ENCODE measurements at places on chromosomes 12 and 14. TPM values are rescaled to one million over a fixed set of nuclear protein-coding genes. Genes with fewer than 3 reads are reported as not detected.

The RAD9B gene
- 0.94 TPM for total RNA-seq

The ZFHX2 gene
- 1.2 TPM for total RNA-seq

The KLHDC1 gene
- total RNA-seq, result 15.9 TPM

The TROAP gene
- total RNA-seq, result 1.2 TPM

The KRT79 gene
- total RNA-seq, result not detected

The CPNE6 gene
- total RNA-seq, result 10.8 TPM

The FSCB gene
- not detected for total RNA-seq

The NAA25 gene
- total RNA-seq, result 37.6 TPM

The KERA gene
- 3.0 TPM for total RNA-seq

The ZDHHC22 gene
- total RNA-seq, result 12.0 TPM

The SLC38A4 gene
- 0.94 TPM for total RNA-seq

The TAS2R50 gene
- total RNA-seq, result 12.6 TPM

The TTLL5 gene
- total RNA-seq, result 36.7 TPM

The STAC3 gene
- total RNA-seq, result 0.94 TPM

The RD3L gene
- not detected for total RNA-seq

The GLT1D1 gene
- 8.9 TPM for total RNA-seq

The NR1H4 gene
- not detected for total RNA-seq

The BEGAIN gene
- total RNA-seq, result 8.1 TPM

The SERPINA5 gene
- 0.16 TPM for total RNA-seq

The PRH1 gene
- total RNA-seq, result 95.9 TPM

The KIF26A gene
- 13.1 TPM for total RNA-seq

The ASCL1 gene
- total RNA-seq, result 21.1 TPM

The KRT81 gene
- not detected for total RNA-seq

The ZNF891 gene
- 9.7 TPM for total RNA-seq

The CLEC1A gene
- 0.62 TPM for total RNA-seq

The CLEC2B gene
- 2.7 TPM for total RNA-seq

The SAMD15 gene
- total RNA-seq, result 8.1 TPM

The TAS2R7 gene
- 1.1 TPM for total RNA-seq

The SELPLG gene
- total RNA-seq, result 2.0 TPM

The SENP1 gene
- 33.5 TPM for total RNA-seq

The SERPINA12 gene
- not detected for total RNA-seq

The B4GALNT3 gene
- total RNA-seq, result 2.2 TPM

The ASIC1 gene
- total RNA-seq, result 16.2 TPM

The GPR65 gene
- 0.47 TPM for total RNA-seq

The HCAR2 gene
- total RNA-seq, result not detected

The GOLGA3 gene
- 59.3 TPM for total RNA-seq

The OR4K1 gene
- not detected for total RNA-seq

The GSC gene
- total RNA-seq, result not detected

The ACYP1 gene
- total RNA-seq, result 16.2 TPM

The DCP1B gene
- 8.9 TPM for total RNA-seq

The SLC5A8 gene
- 1.4 TPM for total RNA-seq

The NEMP1 gene
- 7.6 TPM for total RNA-seq

The HOXC11 gene
- total RNA-seq, result not detected

The OTUB2 gene
- total RNA-seq, result 5.6 TPM
